ENCODE measurements at places on chromosomes 2 and 18.

DNA sequence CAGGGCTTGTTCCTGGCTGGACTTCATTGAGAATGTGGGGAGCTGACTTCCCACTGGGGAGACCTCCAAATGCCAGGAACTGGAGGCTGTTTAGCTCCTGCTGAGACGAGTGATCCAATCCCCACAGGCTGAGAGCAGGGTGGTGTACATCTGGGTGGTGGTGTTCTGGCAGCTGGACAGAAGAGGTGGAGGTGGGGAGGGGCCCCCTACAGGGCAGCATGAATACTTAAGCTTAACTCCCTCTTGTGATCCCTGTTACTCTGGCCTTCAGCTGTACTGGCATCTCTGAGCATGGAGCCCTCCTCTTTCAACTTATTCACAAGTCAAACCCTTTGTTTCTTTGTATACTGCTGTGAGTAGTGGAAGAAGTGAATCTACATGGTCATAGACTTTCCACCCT is 167.8 kb upstream of the LYPD1 start:
- DNase-seq: no peak

- no peak for DNase-seq
Observed at GRCh38 chr2:98884658-98885057, 51.4 kb downstream of the CRACDL start.

DNA sequence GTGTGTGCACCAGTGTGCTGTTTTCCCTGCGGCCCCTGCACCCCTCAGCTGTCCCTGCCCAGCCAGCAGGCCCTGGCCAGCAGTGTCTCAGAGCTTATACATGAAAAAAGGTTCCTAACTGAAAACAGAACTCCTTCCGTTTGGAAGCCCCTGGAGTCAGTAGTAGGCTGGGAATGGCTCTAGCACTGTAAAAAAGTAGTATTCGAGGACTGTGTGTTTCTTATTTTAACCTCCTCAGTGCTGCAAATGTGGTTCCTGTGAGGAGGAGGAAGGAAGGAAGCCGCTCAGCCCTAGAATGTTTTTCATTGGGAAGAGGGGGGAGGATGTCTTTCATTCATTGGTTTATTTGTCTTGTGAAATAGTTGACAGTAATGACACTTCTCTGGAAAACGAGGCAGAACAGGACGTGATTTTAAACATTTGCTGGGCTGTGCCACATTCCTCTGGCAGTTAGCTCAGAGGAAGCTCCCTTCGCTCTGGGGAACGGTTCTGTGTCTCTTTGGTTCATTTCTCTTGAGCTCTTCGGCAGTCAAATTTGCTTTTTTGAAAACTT is 103.5 kb downstream of the SPTBN1 start:
- DNase-seq: peak; percentile 51

DNA sequence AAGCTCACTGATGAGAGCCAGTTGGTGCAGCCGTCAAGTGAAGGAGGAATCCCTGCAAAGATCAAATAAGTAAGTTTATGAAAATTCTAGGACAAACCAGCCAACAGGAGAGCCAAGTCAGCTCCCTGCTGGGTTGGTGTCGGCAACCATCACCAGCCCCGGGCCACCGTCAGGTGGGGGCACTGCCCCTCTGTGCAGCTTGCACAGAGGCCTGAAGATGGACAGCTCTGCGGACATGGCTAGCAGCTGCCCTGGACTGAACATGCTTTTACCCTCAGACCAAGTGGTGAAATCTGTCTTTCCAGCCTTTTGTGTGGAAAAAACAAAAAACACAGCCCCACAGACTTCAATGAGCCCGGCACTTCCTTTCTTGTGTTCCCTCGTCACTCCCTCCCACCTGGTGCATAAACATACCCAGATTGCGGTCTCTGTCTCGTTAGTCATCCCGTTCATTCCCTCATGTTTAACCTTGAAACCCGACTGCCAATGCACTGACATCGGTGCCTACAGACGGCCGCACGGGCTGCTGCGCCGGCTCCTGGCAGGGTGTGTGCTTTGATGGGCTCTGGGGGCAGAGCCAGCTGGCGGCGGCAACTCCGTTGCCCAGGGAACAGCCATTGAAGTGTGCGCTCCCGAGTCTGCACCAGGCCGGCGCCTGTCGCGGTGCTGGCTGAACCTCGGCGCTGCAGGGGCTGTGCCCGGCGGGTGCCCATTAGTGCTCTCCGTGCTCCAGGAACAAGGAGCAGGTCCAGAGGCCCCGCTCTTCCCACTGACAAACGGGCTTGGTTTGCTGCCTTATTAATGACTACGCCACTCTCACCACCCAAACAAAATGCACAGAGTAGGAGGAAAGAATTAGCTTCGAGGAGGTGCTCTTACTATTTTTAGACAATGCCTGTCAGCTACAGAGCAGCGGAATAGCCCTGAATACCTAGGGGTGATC is 95.3 kb downstream of the EIPR1 start:
- no peak for DNase-seq

GRCh38 chr2:177852389-177852788 is 220.2 kb downstream of the PDE11A start:
- DNase-seq: no peak

- DNase-seq: no peak
Observed at GRCh38 chr2:217327953-217328621, 468.2 kb upstream of the TNP1 start.

GRCh38 chr2:240392948-240393830 is 42.3 kb upstream of the GPC1 start:
- no peak for DNase-seq
